ENCODE measurements at places on chromosomes 5 and 9. TPM values are rescaled to one million over a fixed set of nuclear protein-coding genes. Genes with fewer than 3 reads are reported as not detected.

- H3K4me3 ChIP-seq, result no peak overlapping the region
- DNase-seq, result no peak
- H3K4me1 ChIP-seq, result no peaks in the 10 kb centered on the region
- no peaks in the 10 kb centered on the region for H3K27me3 ChIP-seq
- H3K27ac ChIP-seq, result no peak overlapping the region
Measured at GRCh38 chr9:85884256-85884655, 56.7 kb upstream of the NAA35 start.

DNA sequence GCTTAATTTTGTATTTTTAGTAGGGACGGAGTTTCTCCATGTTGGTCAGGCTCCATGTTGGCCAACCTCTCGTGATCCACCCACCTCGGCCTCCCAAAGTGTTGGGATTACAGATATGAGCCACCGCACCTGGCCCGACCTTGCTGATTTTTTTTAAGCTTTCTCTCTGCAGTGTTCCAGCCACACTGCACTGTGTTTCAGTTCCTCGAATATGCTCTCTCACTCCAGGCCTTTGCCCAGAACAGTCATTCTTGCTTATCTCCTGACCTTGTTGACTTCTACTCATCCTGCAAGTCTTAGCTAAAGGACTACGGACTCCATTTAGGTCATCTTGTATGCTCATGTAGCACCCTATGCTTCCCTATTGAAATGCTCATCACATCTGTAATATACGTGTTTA lies 3.3 kb downstream of the SNAPC3 start:
- H3K27ac ChIP-seq, result no peak overlapping the region
- H3K36me3 ChIP-seq, result no peaks in the 10 kb centered on the region
- no peak for DNase-seq
- H3K4me1 ChIP-seq, result no peaks in the 10 kb centered on the region
- no peaks in the 10 kb centered on the region for H3K27me3 ChIP-seq

GRCh38 chr5:149550594-149551226 lies 529 bp downstream of the CSNK1A1 start:
- H3K4me3 ChIP-seq, result peak overlapping the region; percentile 94
- peaks cover 5% of the 10 kb centered on the region for H3K4me1 ChIP-seq
- H3K27ac ChIP-seq, result peak overlapping the region; percentile 99
- no peaks in the 10 kb centered on the region for H3K36me3 ChIP-seq

Gene KCNV2
- 1.4 TPM for total RNA-seq

- H3K27ac ChIP-seq, result no peak overlapping the region
- no peak overlapping the region for H3K4me3 ChIP-seq
- no peaks in the 10 kb centered on the region for H3K4me1 ChIP-seq
- no peaks in the 10 kb centered on the region for H3K36me3 ChIP-seq
- H3K27me3 ChIP-seq, result no peaks in the 10 kb centered on the region
- no peak for DNase-seq
Measured at GRCh38 chr9:91033270-91033669, 231.7 kb downstream of the SYK start.

Gene GDA
- total RNA-seq, result 1.9 TPM

DNA sequence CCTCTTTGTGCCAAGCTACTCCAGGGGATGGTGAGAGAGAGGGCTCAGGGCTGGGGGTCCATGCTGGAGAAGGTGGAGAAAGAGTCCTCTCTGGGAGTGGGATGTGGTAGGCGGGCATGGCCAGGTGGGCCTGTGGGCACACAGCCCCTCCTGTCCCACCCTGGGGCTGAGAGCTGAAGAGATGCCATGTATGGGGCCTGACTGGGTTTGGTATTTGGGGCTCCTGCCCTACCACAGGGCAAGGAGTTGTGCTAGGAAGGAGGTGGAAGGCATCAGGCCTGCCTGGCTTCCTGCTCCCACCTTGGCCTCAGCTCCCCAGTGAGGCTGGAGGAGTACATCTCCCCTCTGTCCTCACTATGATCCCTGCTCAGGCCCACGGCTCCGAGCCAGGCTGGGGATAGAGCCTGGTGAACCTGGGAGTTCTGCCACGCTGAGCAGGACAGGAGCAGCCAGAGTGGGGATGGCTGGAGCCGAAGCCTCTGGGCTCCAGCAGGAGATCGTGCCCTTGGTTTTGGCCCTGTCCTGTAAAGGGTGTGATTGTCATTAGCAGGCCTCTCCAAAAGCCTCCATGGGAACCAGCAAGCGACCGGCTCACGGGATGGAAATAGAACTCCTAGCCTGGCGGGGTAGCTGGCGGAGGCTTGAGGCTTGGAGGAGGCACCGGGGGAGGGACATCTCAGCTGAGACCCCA lies 75.5 kb downstream of the CACNA1B start:
- no peak for DNase-seq
- no peak overlapping the region for H3K4me3 ChIP-seq
- H3K27ac ChIP-seq, result no peak overlapping the region
- H3K36me3 ChIP-seq, result no peaks in the 10 kb centered on the region

DNA sequence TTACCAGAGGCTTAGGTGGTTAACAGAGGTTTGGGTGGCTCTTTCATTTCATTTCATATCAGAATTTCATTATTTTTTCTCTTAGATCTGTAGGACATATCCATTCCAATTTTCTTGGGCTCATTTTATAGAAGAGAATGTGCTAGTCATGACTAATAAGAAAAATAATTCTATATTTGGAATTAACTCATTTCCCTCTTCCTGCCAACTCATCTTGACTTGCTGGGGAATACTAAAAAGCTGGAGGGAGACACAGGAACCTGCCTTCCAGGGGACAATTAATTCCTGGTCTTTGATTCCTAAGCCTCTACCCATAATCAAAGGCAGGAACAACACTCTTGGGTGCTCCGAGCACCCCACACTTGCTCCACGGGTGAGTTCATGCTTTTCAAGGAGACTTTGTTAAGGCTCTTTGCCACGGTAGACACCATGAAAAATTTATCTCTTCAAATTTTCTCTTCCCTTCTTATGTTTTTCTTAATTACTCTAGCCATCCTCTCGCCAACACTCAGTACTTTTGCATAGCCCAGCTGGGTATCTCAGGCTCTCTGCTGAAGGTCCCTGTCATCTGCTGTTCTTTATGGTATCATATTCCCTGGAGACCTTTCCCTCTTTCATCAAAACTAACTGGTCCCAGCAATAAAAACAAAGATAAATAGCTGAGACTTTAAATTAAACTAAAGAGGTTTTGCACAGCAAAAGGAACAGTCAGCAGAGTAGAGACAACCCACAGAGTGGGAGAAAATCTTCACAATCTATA lies 273.9 kb downstream of the NPR3 start:
- no peaks in the 10 kb centered on the region for H3K27me3 ChIP-seq
- no peak overlapping the region for H3K27ac ChIP-seq
- H3K4me1 ChIP-seq, result no peaks in the 10 kb centered on the region
- H3K36me3 ChIP-seq, result no peaks in the 10 kb centered on the region
- no peak for DNase-seq
- H3K4me3 ChIP-seq, result no peak overlapping the region

All from prostate gland (tissue), 2 donors.